ENCODE measurements at places on chromosomes 2 and 18. TPM values are rescaled to one million over a fixed set of nuclear protein-coding genes. Genes with fewer than 3 reads are reported as not detected.

- no peak for DNase-seq
Observed at GRCh38 chr2:65666156-65666725, 233.8 kb upstream of the SPRED2 start.

DNA sequence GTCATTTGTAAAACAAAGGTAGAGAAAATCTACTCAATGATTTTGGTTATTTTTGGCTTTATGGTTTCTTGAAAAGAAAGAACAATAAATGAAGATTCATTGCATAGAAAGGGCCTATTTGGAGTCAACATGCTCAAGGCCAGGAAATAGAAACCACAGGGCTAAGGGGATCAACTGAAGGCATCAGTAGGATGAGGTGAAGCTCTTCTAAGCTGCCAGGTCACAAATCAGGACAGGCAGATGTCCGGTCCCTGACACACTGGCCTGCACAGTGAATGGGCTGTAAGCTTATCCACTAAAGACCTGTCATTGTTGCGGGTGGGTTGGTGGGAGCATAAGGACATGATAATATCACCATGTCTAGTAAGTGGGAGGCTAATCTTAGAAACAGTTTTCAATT is 31.6 kb upstream of the RNF138 start:
- DNase-seq: no peak

GRCh38 chr2:215527736-215528135 is 91.9 kb upstream of the FN1 start:
- DNase-seq: no peak

- no peak for DNase-seq
Observed at GRCh38 chr2:148992448-148992847, 46.1 kb upstream of the LYPD6B start.

GRCh38 chr2:121377646-121378045 is 92.6 kb upstream of the TFCP2L1 start:
- no peak for DNase-seq

- DNase-seq: peak; percentile 89
Observed at GRCh38 chr2:127576433-127577207, 41.1 kb downstream of the MYO7B start.

- no peak for DNase-seq
Observed at GRCh38 chr2:143344780-143345179, 215.6 kb downstream of the ARHGAP15 start.

DNA sequence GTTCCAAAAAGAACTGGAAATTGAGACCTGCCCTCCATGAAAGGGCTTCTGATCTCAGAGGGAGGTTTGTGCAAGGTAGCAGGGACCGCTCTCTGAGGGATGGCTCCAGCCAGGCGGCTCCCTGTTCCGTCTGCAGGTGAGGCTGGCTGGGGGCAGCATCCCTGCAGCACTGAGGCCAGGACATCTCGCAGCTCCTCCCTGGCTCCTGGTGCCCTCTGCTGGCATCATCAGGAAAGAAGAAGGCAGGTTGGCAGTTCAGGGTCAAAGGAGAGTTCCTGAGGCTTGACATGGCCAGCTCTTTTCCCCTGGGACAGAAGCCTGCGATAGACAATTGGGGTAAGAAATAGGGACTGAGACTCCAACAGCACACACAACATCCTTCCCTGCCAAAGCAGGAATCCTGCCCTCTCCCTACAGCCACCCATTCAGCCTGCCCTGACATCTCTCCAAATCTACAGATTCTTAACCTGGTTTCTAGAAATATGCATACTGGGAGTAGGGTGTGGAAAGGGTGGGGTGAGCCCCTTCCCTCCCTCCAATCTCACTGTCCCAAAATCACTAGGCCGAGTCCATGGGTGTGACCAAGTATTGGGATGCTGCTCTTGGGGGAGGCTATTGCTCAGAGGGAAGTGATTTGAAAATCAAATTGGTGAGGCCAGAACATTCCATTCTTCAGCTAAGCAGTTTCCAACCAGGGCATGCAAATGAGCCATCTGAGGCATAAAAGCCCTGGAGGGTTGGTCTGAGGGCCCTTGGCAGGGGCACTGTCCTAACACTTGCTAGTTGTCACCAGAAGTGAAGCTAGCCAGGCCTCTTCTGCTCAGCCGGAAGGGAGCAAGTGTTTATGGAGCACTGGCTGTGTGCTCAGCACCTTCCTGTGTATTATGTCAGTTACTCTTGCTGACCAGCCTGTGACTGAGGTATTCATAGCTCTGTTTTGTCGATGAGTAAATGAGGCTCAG is 185.4 kb downstream of the TFCP2L1 start:
- no peak for DNase-seq

- DNase-seq: no peak
Observed at GRCh38 chr2:177817300-177817699, 255.3 kb downstream of the PDE11A start.

- DNase-seq: no peak
Observed at GRCh38 chr2:227389231-227389630, 1.5 kb upstream of the SCYGR1 start.

GRCh38 chr2:210315015-210315788 is at the start of gene MYL1:
MYL1 (minus strand) TSS chr2:210315174; CDS start chr2:210315042, 132 bp downstream.
- DNase-seq: no peak

- peak; percentile 20 for DNase-seq
Observed at GRCh38 chr2:129775952-129776653, 203.4 kb upstream of the RAB6C start.

DNA sequence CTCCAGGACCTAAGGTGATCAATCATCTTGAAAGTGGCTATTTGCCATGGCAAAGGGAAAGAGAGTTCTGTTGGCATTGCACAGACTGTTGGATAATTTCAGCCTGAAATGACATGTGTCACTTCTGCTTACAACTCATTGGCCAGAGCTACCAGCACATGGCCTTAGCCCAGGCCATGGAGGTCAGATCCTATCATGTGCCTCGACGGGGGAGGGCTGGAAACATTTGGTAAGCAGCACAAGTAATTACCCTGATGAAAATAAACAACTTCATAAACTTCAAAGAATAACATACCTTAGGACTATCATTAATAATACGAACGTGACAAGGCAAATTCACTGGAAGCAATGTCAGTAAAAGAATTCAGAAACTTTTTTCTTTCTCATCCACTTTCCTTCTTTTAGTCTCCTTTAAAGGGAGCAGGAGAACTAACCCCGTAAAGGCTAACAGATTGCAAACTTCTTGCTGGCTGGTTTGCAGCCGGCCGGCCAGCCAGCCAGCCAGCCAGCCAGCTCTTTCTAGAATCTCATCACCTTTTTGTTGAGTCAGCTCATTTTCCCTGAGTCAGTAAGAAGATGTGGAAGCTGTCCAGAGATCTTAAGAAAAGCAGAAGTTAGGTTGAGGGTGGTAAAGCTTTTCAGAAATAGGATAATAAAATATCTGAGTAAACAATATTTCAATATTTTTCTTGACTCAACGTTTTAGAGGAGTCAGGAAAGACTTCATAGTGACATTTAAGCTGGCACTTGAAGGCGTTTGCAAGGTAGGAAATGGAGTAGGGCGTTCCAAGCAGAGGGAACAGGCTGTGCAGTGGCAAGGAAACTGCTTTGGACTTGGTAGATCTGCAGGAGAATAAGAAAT is 31.9 kb downstream of the CNRIP1 start:
- no peak for DNase-seq

GRCh38 chr2:140862181-140862580 is 1268.6 kb downstream of the LRP1B start:
- DNase-seq: no peak

- no peak for DNase-seq
Observed at GRCh38 chr2:11480406-11480805, 14.4 kb upstream of the E2F6 start.

DNA sequence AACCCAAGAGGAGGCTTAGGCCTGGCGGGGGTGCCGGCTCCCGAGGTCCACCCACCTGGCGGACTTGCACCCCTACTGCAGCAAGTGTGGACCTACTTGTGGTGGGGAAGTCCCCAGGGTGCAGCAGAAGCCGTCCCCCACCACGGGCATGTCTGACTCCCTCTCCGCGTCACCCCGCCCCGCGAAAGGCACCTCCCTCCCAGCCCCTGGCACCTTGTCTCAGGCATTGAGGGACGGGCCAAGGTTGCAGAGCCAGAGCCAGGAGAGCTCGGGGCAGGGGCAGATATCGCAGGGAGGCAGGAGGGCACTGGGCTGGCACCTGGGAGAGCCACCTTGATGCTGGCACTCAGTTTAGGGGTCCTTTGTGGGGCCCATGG is 19.0 kb downstream of the CROCC2 start:
- DNase-seq: no peak

DNA sequence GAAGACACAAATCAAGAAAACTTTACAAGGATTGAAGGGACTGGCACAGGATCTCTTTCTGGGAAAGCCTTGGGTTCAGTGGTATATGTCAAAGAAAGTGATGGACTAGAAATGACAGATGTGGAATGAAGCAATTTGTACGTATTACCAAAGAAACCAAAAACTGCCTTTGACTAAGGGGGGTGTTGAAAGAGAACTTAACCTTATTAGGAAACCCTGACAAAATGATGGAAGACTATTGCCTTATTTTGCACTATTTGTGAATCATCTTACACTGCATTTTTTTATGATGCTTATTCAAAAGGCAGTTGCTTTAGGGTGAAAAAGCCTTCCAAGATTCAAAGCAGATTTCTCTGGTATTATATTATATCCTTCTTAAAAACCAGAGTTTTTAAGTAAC is 4.0 kb downstream of the TSGA10 start:
- DNase-seq: no peak

DNA sequence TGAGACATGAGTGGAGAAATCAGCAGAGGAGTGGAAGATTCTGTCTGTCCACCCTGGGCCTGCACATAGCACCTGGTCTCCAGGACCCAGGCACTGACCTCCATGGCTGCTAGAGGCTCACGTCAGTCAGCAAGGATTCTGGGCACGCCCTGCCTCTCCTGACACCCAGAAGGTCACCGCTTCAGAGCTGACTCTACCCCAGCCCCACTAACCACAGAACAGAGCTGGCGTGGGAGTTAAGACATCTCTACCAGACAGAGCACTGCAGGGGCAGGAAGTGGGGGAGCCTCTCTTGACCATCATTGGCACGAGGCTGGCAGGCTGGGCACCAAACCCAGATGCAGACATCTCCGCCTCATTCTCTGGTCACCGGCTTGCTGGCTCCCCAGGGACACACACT is 3.0 kb downstream of the ADCY3 start:
- no peak for DNase-seq

GRCh38 chr2:218257390-218257981 is 3.3 kb upstream of the GPBAR1 start:
- no peak for DNase-seq

DNA sequence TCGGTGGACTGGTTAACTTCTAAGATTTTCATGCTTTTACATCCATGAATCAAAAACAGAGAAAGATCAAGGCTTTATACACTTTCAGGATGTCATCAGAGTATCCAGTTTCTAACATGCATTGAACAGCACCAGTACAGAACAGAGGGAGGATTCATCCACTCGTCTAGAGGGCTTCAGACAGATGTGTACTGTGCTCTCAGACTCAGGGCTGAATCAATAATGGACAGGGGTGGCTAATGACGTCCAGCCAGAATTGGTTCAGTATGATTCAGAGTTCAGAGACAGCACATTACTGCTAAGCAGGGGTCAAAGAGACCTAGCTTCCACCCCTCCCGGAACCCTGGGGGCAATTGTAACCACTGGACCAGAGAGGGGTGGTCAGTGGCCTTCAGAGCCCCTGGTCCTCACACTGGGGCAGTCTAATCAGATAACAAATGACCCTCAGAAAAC is 37.3 kb downstream of the RNU4ATAC start:
- no peak for DNase-seq

DNA sequence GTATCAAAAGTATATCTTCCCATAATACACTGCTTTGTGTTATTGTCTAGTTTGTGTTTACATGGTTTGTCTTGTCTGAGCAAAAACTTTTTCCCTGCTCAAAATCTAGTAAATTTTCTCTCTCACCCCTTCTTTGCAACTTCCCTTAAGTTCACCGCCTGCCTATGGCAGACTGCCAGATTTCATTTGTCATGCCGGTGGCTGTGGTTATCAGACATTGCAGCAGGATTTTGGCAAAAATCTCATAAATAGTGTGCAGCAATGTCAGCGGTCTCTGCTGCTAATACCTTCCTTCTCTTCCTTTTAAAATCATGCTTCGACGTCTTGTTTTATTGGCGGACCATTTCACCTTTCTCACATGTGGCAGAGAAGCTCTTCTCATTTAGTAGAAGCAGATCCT is 45.6 kb upstream of the TMEM178A start:
- no peak for DNase-seq

GRCh38 chr2:42876326-42876751 is 84.0 kb upstream of the HAAO start:
- DNase-seq: peak; percentile 41

DNA sequence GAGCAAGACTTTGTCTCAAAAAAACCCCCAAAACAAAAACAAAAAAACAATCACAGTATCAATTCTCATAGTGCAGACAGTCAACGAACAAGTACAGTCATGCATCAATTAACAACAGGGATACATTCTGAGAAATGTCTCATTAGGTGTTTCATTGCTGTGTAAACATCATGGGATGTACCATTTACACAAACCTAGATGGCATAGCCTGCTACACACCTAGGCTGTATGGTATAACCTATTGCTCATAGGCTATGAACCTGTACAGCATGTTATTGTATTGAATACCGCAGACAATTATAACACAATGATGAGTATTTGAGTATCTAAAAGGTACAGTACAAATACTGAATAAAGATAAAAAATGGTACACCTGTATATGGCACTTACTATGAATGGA is 67.8 kb upstream of the LMAN1 start:
- DNase-seq: no peak

GRCh38 chr18:40346146-40346545 is 1608.9 kb upstream of the PIK3C3 start:
- DNase-seq: no peak

DNA sequence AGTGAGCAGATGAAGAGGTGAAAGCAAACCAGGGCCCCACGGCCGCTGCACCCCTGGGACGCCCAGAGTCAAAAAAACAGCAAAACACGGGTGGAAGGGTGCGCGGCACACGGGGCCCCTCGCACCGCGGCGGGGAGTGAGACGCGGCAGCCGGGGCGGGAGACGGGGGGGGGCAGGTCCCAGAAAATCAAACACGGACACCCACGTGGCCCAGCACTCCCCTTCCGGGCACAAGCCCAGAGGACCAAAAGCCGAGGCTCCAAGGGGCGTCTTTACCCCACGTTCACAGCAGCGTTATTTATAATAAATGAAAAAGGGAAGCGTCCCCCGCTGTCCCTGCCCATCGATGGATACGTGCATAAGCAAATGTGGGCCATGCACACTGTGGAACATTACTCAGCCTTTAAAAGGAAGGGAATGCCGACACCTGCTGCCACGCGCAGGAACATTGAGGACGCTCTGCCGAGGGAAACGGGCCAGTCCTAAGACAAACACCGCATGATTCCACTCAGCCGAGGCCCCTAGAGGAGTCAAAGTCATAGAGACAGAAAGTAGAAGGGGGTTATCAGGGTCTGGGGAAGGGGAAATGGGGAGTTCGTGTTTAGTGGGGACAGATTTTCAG is 677 bp upstream of the COPS9 start:
- DNase-seq: peak; percentile 58

CD8B2 gene
- total RNA-seq: not detected

SERPINB10 gene
- not detected for total RNA-seq

ARHGAP15 gene
- total RNA-seq: 6.8 TPM

PJVK gene
- 1.6 TPM for total RNA-seq

LIMS4 gene
- 4.5 TPM for total RNA-seq

MPHOSPH10 gene
- total RNA-seq: 27.8 TPM

CERKL gene
- 0.11 TPM for total RNA-seq

CABYR gene
- 0.59 TPM for total RNA-seq

SLC11A1 gene
- total RNA-seq: 6.4 TPM

ANKRD36C gene
- 9.2 TPM for total RNA-seq

LTBP1 gene
- 124 TPM for total RNA-seq

Data from cardiac septum (tissue), 1 donor.